ENCODE measurements at places on chromosomes 6 and 20.

DNA sequence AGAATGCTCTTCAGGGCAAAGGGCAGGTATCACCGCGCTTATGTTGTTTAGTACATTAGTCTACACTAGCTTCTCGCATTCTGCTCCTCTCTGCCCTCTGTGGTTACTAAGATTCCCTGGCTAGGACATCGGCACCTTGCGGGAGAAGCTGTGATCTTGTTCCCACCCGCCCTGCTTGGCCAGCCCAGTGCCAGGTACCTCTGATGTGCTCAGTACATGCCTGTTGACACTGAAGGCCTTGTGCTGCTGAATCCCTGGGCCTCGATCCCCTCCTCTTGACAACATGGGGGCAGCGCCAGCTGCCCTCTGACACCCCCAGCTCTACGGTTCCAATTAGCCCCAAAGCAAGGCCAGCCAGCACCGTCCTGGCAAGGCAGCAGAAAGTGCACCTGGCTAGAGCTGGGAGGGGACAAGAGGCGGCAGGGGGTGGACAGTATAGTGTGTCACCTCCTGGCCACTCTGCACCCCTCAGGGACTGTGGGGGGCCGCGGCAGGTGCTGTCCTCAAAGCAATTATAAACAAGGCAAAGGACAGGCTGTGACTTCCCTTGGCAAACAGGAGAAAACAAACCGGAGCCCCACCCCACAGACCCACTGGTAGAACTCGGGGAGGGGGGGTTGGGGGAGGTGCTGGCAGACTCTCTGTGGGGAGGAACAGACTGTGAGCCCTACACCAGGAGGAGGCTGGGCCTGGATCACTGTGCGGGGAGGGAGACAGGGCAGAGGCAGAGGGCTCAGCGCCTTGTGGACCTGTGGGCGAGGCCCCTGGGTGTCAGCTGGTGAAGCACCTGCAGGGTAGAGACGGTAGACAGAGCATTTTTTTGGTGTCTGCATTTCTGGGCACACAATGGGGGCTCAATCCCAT lies 7.1 kb downstream of the TFEB start:
- DNase-seq = no peak

DNA sequence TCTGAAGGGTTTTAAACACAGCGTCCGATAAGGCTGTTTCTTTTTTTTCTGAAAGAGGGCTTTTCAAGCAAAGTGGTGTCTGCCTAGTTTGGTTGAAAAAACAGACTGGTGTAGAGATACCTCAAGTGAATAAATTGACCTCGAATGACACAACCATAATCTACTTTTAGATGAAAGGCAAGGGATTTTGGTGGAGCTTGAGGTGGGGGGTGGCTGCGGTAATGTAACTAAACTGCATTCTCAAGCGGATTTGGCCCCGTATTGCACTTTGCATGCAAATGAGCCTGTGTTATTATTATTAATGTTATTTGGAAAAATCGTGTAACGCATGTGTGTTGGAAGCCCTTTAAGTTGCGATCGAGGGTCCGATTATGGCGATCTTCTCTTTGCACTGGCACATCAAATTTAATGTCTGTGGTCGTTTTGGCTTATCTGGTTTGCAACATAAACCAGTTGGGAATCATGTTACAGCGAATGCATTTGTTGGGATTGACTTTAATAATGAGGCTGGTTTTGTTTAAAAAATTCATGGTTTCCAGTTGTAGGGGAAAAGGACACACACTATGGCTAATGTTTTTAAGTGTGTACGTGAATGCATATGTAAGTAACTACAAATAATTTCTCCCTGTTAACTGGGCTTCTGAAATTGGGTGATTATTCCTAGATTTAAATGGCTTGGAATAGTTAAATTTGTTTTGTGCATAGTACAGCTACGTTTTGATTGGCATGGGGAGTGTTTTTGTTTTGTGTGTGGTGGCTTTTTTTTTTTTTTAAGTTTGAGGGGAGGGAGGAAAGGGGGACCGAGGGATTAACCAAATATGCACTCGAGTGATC lies 1.0 kb downstream of the JARID2 start:
- peak; percentile 16 for DNase-seq

DNA sequence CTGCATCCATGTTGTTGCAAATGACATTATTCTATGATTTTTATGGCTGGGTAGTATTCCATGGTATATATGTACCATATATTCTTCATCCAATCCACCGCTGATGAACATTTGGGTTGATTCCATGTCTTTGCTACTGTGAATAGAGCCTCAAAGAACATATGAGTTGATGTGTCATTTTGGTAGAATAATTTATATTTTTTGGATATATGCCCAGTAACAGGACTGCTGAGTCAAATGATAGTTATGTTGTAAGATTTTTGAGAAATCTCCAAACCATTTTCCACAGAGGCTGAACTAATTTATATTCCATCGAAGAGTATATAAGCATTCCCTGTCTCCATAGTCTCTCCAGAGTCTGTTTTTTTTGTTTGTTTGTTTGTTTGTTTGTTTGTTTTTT lies 1373.5 kb downstream of the GRIK2 start:
- DNase-seq = no peak

DNA sequence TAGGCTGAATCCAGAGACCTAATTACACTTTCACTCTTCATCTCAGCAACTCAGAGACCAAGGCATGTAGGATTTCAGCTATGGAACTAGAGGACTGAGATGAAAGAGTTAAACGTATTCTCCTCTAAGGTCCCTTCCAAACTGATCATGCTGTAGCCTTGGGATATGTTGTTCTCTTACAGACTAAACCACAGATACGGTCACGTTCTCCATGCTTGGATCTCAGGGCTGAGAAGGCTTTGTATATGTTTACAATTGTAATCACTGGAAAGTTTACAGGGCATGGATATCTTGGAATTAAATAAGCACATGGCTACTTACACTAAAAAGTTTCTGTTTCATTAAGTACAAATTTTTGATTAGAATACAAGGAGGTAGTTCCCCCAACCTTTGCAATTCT lies 50.1 kb downstream of the PKIB start:
- DNase-seq = no peak

GRCh38 chr20:4089756-4090487 lies 74.6 kb upstream of the RNF24 start:
- DNase-seq = no peak

- DNase-seq = no peak
Measured at GRCh38 chr6:33985313-33985751, 160.6 kb downstream of the GRM4 start.

DNA sequence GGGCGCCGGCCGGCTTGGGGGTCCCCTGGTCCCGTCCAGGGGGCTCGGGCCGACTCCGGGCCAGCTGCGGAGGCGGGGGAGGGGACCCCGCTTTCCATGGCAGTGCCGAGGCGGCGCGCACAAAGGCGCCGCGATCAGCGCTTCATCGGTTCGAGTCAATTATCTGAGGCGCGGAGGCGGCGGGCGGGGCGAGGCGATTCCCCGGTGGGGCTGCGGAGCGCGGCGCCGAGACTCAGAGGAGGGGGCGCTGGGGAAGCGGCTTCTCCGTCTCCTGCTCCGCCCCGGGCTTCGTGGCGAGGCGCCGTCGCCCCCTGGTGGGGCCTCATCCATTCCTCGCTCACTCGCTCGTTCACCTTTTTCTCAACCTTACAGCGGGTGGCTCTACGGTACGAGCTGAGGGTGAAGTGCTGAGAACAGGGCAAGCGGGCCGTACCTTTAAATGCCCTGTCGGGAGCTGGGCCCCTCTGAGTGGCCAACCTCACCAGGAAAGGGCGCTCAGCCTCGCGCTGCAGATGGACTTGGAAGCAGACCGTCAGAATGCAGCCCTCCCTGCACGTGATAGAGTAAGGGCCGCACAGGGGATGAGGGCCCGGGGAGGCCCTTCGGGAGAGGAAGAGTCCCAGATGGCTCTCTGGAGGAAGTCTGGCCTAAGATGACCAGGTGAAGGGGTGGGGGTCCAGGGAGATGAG lies 39.9 kb downstream of the SLC52A3 start:
- peak; percentile 71 for DNase-seq

GRCh38 chr6:40719671-40720374 lies 132.7 kb upstream of the LRFN2 start:
- no peak for DNase-seq

DNA sequence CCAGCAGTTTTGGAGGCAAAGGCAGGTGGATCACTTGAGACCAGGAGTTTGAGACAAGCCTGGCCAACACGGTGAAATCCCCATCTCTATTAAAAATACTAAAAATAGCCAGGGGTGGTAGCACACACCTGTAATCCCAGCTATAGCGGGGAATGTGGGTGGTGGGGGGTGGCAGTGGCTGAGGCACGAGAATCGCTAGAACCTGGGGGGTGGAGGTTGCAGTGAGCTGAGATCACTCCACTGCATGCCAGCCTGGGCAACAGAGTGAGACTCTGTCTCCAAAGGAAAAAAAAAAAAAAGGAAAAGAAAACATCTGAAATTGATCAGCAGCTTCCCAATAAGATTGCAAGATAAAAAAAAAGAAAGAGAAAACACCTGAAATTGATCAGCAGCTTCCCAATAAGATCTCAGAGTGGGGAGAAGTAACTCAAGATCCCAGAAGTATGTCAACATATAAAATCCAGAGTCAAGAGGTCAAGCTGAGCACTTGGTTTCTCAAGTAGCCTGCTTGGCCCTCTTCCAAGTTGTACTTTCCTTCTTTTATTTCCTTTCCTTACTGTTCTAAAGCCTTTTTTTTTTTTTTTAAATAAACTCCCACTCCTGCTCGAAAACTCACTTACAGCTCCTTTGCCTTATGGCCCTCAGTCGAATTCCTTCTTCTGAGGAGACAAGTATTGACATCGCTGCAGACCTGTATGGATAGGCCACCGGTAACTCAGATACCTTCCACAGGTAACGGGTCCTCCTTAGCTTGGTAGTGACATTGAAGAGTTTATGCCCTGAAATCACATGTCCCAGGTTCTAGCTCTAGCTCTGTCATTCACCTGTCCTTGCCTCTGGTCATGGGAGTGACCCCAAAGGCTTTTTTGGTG lies 368.5 kb upstream of the SYNCRIP start:
- DNase-seq = no peak

- DNase-seq = no peak
Measured at GRCh38 chr6:154611847-154612246, 101.4 kb upstream of the CNKSR3 start.

DNA sequence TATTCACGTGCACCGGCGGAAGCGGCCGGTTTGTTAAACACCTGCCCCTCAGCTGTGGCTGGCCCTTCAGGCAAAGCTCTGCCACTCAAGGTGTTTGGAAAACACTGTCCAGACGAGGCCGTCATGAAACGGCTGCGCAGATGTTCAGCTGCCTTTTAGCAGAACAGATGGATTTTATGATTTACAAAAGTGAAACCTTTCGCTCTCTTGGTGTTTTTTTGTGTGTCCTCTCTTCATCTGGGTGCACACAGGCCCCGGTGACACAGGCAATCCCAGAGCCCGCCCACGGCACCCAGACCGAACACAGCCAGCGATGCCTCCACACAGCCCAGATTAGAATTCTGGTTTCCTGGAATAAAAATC lies 397.0 kb downstream of the SMOC2 start:
- no peak for DNase-seq

GRCh38 chr20:63223121-63223825 lies 7.3 kb upstream of the YTHDF1 start:
- DNase-seq = peak; percentile 32

DNA sequence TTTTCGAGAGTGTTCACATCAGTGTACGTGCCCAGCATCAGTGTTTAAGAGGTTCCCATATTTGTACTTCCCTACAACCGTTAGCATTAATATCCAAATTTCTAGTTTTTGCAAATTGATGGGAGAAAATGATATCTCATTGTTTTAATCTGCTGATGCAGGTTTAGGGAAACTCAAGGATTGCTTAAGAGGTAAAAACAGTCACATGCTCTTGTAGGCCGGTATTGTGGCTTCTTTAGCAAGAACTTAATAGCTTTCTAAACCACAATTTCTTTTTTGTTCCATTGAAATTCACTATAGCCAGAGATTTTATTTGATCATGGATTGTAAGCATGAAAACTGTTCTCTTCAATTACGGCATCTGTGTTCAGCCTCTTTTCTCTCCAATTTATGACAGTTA lies 29.5 kb downstream of the BEND6 start:
- DNase-seq = no peak

DNA sequence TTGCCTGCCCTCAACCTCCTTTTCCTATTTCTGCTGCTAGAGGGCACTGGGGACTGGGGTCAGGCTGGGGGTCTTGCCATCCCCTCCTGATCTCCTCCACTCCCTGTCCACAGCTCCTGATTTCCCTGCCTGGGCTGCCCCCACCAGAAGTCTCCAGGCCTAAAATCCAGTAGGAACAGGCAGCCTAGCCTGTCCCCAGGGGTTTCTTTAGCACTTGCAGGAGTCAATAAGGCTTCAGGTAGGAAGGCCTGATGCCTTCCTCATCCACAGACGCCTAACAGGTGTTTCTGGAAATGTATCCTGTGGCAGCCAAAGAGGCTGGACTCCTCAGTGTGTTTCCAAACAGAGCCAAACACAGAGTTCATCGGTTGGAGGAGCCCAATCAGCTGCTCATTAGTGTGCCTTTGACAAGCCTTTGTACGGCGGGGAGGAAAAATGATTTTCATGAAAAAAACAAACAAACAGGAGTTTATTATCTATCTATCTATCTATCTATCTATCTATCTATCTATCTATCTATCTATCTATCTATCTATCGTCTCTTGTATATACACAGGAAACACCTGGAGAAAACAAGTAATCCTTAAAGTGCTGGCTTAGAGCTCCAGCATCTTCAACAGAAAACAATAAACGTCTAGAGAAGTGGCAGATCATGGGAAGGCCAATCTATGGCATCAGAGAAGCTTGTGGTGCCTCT lies 3.7 kb upstream of the RAET1E start:
- DNase-seq = no peak

GRCh38 chr20:44279228-44279627 lies 31.8 kb downstream of the FITM2 start:
- no peak for DNase-seq

- DNase-seq = no peak
Measured at GRCh38 chr6:8829796-8830195, 394.5 kb upstream of the SLC35B3 start.

DNA sequence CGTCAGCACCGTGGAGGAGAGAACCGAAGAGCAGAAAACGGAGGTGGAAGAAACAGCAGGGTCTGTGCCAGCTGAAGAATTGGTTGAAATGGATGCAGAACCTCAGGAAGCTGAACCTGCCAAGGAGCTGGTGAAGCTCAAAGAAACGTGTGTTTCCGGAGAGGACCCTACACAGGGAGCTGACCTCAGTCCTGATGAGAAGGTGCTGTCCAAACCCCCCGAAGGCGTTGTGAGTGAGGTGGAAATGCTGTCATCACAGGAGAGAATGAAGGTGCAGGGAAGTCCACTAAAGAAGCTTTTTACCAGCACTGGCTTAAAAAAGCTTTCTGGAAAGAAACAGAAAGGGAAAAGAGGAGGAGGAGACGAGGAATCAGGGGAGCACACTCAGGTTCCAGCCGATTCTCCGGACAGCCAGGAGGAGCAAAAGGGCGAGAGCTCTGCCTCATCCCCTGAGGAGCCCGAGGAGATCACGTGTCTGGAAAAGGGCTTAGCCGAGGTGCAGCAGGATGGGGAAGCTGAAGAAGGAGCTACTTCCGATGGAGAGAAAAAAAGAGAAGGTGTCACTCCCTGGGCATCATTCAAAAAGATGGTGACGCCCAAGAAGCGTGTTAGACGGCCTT lies 41.6 kb downstream of the ZBTB2 start:
- DNase-seq = no peak
